ENCODE measurements at places on chromosomes 3 and 15.

- DNase-seq = no peak
Measured at GRCh38 chr15:43277231-43277823, 10.6 kb upstream of the TGM5 start.

DNA sequence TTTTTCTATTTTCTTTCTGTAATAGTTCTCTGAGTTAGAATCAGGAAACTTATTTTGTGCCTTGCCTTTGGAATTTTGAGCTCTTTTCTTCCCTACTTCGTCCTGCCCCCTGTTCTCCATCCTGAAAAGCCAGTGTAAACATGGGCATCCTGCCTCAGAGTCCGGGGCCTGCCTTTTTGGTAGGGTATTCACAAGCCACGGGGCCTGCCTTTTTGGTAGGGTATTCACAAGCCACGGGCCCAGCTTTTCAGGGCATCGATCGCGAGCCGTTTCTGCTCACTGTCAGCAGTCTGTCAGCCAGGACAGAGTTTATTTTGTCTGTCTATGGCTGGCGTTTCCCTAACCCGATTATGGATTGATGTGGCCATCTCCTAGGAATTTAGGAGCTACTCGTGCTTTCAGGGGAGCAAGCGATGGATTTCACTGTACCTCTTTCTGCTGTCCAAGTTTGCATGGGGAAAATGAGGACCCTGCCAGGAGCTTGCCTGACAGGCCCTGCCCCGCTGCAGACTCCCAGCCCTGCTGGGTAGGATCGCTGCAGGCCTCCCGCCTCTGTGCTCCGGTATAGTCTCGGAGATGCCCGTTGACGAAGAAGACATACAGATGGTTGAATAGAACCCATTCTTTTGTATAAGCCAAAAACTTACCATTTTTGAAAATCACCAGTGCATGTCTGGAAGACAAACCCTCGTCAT, 12.8 kb downstream of the SYNM start:
- no peak for DNase-seq

DNA sequence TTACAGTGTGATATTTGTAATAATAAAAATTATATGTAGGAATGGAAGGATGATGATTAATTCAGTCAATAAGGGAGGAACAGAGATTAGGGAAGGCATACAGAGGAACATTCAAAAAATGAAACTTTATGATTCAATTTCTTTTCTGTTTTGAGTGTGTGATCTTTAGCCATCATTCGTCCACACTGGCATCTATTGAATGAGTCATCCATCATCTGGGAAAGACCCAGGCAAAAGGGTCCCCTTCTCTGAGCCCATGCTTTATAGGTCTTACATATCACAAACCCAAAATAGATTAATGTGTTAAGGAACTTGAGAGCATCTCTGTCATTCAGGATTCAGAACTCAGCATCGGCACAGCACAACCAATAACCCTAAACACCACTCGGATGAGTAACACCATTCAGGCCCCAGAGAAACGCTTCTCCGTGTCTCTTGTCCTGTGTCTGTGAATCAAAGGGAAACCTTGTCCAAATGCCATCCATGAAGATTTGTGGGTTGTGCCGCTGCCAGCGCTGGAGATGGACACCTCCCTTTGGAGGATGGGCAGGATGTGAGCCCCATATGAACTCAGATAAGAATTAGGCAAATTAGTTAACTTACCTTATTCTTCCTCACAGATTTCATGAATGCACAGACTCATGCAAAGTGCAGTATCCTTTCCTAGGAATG, 21.7 kb upstream of the TPM1 start:
- DNase-seq = no peak

- no peak for DNase-seq
Measured at GRCh38 chr3:186210852-186211500, 102.1 kb upstream of the ETV5 start.

DNA sequence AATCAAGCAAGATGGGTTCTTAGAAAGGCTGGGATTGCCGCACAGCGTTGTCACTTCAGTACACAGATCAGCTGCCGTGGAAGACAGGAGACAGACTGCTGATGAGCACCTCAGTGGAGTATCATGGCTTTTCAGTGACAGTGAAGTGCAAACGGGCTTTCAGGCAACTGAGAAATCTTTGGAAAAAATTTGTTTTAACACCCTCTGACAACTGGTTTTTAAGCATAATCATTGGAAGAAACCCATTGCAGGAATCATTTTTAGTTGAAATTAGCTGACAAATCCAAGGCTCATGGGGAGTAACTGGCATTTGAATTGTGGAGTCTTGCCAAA, 418.8 kb downstream of the OTOL1 start:
- DNase-seq = no peak

- no peak for DNase-seq
Measured at GRCh38 chr3:182364723-182365650, 428.3 kb upstream of the ATP11B start.

GRCh38 chr15:56242576-56243162, 1.0 kb downstream of the RFX7 start:
- no peak for DNase-seq

GRCh38 chr3:178703268-178703975, 167.2 kb downstream of the KCNMB2 start:
- DNase-seq = no peak

GRCh38 chr15:58386641-58387040, 45.1 kb upstream of the LIPC start:
- DNase-seq = no peak

GRCh38 chr3:183455089-183455488, 26.7 kb upstream of the MCF2L2 start:
- DNase-seq = no peak

DNA sequence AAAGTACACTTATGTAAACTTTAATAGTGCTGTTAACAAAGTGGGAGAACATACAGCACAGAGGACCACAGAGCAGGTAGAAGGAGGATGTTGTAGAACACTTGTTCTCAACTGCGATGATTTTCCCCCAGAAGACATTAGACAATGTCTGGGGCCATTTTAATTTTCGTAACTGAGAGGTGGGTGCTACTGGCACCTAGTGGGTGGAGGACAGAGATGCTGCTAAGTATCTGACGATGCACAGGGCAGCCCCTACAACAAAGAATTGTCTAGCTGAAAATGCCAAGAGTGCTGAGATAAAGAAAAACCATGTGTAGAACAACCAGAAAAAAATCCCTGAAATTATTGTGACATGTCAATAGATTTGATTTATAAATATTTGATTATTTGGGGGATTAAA, 5.0 kb upstream of the KBTBD8 start:
- no peak for DNase-seq

GRCh38 chr3:177340243-177340830, 143.1 kb upstream of the TBL1XR1 start:
- DNase-seq = no peak

DNA sequence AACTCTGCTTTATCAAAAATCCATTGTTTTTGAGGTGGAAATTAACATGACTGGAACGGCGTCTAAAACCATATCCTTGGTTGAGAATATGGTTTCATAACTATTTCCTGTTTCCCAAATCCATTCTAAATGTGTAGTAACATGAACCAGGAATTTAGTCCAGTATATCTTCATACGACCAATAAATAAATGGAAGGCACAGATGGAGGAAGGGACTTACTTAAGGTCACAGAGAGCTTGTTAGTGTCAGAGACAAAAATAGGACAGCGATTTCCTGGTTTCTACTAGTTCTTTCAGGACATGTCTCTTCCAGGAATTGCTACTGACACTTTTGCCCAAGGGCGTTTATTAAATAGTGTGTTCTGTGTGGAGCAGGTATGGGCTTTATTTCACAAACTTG, 41.2 kb downstream of the HES1 start:
- DNase-seq = no peak

All from stimulated activated CD8-positive, alpha-beta memory T cell treated with anti-CD3 and anti-CD28 coated beads, Interleukin-7, amount 100 ng/mL, for 1 hour (primary cell).